Endothelial cell (in vitro differentiated cells): ENCODE measurements at places on chromosomes 11 and 22.

- H3K36me3 ChIP-seq = peaks cover 3% of the 10 kb centered on the region
- no peak for DNase-seq
- H3K4me1 ChIP-seq = peaks cover 38% of the 10 kb centered on the region
- H3K27ac ChIP-seq = no peak overlapping the region
- peaks cover 13% of the 10 kb centered on the region for H3K27me3 ChIP-seq
- no peak overlapping the region for H3K4me3 ChIP-seq
These were observed 68.2 kb downstream of the CD82 start for GRCh38 chr11:44633641-44634040.

DNA sequence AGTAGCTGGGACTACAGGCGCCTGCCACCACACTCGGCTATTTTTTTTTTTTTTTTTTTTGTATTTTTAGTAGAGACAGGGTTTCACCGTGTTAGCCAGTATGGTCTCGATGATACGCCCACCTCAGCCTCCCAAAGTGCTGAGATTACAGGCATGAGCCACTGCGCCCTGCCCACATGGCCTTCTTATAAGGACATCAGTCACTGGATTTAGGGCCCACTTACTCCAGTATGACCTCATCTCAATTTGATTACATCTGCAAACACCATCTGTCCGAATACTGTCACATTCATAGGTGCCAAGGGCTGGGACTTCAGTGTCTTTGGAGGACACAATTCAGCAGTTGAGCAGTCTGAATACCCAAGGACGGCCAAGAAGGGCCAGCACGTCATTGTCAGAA is 8.2 kb upstream of the PRR5 start:
- H3K4me3 ChIP-seq = no peak overlapping the region
- H3K36me3 ChIP-seq = no peaks in the 10 kb centered on the region
- peaks cover 3% of the 10 kb centered on the region for H3K27me3 ChIP-seq
- no peak for DNase-seq
- H3K4me1 ChIP-seq = peaks cover 5% of the 10 kb centered on the region

GRCh38 chr11:35688023-35688422 is 25.4 kb downstream of the TRIM44 start:
- H3K36me3 ChIP-seq = peaks cover 6% of the 10 kb centered on the region
- peaks cover 4% of the 10 kb centered on the region for H3K4me1 ChIP-seq
- no peak for DNase-seq
- no peak overlapping the region for H3K4me3 ChIP-seq
- H3K27me3 ChIP-seq = no peaks in the 10 kb centered on the region
- H3K27ac ChIP-seq = no peak overlapping the region

GRCh38 chr22:19809741-19810140 is 44.9 kb downstream of the GNB1L start:
- no peak for DNase-seq
- H3K4me3 ChIP-seq = no peak overlapping the region
- no peaks in the 10 kb centered on the region for H3K36me3 ChIP-seq
- H3K27me3 ChIP-seq = peaks cover 7% of the 10 kb centered on the region
- H3K27ac ChIP-seq = no peak overlapping the region

GRCh38 chr11:31655483-31655882 is 145.9 kb downstream of the ELP4 start:
- H3K36me3 ChIP-seq = no peaks in the 10 kb centered on the region
- no peak overlapping the region for H3K4me3 ChIP-seq
- H3K4me1 ChIP-seq = no peaks in the 10 kb centered on the region
- H3K27ac ChIP-seq = no peak overlapping the region

DNA sequence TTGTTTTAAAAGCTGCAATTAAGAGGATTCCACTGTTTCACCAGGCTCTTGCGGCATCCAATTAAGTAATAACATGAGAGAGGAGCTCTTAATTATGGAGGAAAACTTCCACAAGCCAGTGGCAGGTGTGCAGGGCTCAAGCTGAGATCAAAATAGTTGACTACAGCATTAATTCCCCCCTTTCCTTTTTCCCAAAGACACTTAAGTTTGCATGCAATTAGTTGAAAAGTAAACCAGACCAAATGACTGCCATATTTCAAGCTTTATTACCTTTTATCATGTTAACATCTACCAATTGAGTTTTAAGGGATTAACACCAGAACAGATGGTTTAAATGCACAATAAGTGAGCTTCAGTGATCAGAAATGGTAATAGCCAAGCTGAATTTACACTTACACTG is 32.1 kb downstream of the FAM168A start:
- no peak overlapping the region for H3K27ac ChIP-seq
- no peak for DNase-seq
- no peak overlapping the region for H3K4me3 ChIP-seq

DNA sequence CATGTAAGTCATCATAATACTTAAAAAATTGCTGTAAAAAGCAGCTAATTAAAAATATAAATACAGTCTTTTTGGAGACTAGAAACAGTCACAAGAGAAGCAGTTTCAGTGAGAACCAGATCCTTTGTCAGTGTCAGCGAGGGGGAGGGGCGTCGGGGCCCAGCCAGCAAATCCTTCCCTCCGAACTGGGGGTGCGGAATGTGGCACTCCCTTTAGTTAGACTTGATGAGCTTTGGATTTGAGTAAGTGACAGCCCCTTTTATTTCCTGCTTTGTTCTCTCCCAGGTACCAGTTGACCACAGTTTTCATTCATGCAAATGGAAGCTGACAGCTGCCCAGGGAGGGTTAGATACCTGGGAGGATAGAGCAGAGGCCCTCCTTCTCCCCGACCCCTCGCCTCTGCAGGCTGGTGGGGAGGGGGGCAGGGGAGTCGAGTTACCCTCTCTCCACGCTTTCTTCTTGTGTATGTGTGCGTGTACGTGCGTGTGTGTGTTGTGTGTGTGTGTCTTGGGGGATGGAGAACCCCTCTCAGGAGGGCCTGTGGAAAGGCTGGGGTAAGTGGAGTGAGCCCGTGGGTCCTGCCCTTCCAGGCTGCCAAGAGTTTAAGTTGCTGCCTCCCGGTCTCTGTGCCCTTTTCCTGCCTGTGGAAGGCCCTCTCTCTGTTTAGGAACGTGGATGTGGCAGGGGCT is 38.3 kb downstream of the PTPRJ start:
- DNase-seq = peak; percentile 9
- peaks cover 16% of the 10 kb centered on the region for H3K4me1 ChIP-seq
- no peaks in the 10 kb centered on the region for H3K36me3 ChIP-seq
- no peak overlapping the region for H3K27ac ChIP-seq

DNA sequence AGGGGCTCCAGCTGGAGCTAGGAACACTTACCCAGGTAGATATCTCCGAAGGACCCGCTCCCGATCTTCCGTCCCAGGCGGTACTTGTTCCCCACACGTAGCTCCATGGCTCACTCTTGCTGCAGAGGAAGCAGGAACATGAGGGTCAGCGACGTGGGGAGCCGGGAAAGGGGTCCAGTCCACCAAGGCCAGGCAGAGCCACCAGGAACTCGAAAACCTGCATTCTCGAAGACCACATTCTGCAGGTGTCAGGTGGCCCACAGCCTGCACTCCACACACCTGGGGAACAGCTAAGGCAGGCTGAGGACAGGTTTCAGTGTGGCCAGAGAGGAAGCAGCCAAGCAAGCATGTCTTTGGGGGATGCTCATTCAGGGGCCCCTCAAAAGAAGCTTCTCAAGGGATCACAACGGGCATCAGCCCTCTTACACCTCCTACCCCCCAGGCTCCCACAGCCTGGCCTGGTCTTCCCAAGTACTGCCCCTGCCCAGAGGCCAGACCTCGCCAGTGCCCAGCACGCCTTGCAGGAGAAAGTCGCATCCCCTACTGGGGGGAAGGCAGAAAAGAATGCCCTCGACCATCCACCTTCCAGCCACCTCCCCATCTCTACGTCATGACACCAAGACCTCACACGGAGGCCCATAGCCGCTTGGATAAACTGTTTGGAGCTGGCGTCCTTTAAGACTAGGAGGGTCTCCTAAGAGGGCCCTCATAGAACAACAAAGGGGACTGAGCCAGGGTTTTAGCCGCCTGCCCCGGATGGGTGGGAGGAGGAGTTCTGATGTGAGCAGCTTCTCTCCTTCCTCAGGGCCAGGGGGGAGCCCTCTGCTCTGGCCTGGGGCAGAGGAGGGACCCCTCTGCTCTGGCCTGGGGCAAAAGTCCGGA is 2.9 kb downstream of the CSNK1E start:
- H3K4me1 ChIP-seq = peaks cover 32% of the 10 kb centered on the region
- peak overlapping the region; percentile 31 for H3K4me3 ChIP-seq
- H3K36me3 ChIP-seq = peaks cover 8% of the 10 kb centered on the region
- peaks cover 24% of the 10 kb centered on the region for H3K27me3 ChIP-seq

- H3K4me3 ChIP-seq = no peak overlapping the region
- peaks cover 2% of the 10 kb centered on the region for H3K27me3 ChIP-seq
- peaks cover 33% of the 10 kb centered on the region for H3K4me1 ChIP-seq
These were observed 82.8 kb downstream of the DENND5A start for GRCh38 chr11:9182180-9182871.

- DNase-seq = no peak
- no peaks in the 10 kb centered on the region for H3K27me3 ChIP-seq
- no peak overlapping the region for H3K27ac ChIP-seq
- peaks cover 5% of the 10 kb centered on the region for H3K4me1 ChIP-seq
- H3K36me3 ChIP-seq = no peaks in the 10 kb centered on the region
These were observed 82.2 kb downstream of the FAM83F start for GRCh38 chr22:40076702-40077645.

GRCh38 chr22:44159221-44159620 is 21.5 kb upstream of the PARVG start:
- no peak overlapping the region for H3K4me3 ChIP-seq
- peaks cover 19% of the 10 kb centered on the region for H3K36me3 ChIP-seq
- H3K27me3 ChIP-seq = peaks cover 4% of the 10 kb centered on the region
- no peak for DNase-seq
- no peak overlapping the region for H3K27ac ChIP-seq

DNA sequence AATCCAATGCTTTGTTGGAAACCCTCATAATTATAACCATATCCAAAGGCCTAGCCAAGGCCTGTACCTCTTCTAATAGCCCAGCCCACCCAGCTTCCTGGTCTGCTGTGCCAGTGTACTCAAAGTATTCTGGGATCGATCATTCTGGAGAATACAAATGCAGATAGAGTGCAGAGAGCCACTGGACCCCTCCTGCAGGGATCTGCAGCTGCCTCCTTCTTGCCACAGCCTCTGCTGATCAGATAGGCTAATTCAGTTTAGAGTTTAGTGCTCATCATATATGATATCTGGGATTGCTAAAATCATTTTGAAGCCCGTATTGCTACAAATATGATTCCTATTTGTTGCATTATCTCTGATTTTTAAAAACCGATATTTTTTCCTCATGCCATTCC is 17.5 kb downstream of the CASP5 start:
- H3K4me3 ChIP-seq = no peak overlapping the region
- H3K27ac ChIP-seq = no peak overlapping the region
- DNase-seq = no peak
- no peaks in the 10 kb centered on the region for H3K36me3 ChIP-seq
- H3K4me1 ChIP-seq = peaks cover 2% of the 10 kb centered on the region
- no peaks in the 10 kb centered on the region for H3K27me3 ChIP-seq

GRCh38 chr11:18575361-18575760 is 13.2 kb downstream of the UEVLD start:
- no peak overlapping the region for H3K4me3 ChIP-seq
- H3K27ac ChIP-seq = no peak overlapping the region
- no peaks in the 10 kb centered on the region for H3K27me3 ChIP-seq
- peaks cover 7% of the 10 kb centered on the region for H3K4me1 ChIP-seq

DNA sequence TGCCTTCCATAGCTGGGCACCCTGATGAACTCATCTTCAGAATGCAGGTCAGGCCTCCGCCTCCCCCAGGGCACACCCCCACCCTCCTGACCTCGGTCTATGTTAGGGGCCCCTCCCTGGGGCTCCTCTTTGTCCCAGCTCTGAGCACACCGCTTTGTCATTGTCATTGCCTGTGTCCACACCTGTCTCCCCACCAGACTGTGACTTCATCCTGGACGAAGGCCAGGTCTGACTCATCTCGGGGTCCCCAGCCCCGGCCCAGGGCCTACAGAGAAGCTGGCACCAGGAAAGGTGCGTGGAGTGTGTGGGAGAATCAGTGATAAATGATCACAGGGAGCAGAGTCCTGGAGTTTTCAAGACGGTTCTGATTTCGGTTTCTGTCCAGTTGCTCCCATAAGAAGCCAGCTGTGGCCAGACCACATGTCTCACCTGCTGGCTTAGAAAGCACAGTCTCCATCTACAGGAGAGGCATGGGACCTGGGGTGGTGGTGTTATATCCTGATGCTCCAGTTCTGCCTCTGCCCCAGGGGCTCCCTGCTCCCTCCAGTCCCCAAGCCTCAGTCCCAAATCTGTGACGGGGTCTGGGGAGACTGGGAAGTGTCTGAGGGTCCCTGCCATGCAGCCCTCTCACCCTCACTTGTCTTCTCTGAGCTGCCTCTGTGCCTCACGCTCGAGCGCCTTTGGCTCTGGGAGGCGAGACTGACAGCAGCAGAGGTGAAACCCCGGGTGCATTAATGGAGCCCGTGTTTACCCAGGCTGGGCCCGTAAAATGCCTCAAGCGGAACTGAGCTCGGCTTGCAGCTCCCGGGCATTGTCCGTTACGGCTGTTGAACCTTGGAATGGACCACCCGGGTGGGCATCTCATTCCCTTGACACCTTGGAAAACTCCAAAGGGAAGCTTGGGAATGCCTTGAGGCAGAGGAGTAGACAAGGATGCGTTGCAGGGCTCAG is 85.5 kb upstream of the WNT11 start:
- H3K4me3 ChIP-seq = no peak overlapping the region
- peaks cover 2% of the 10 kb centered on the region for H3K27me3 ChIP-seq
- H3K4me1 ChIP-seq = peaks cover 12% of the 10 kb centered on the region
- no peaks in the 10 kb centered on the region for H3K36me3 ChIP-seq
- no peak overlapping the region for H3K27ac ChIP-seq

DNA sequence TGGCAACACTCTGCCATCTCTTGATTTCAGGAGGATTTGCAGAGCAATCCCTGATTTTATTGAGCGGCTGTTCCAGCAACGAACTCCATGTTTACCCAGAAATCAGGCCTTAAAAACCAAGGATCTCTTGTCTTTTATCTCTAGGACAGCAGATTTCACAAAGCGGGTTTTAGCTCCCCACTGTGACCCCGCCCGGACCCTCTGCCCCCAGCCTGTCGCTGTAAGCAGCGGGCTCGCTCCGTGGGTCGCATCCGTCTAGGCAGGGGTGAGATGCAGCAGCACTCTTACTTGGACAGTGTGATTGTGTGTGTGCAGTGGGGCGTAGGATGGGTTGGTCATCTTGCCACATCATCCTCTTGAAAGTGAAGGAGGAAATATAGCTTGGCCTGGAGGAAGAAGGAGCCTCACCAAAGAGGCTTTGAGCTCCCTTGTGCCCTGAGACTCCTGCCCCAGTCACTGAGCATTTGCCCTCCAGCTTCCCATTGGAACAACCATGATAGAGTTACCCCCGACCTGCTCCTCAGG is 189.2 kb upstream of the TBCEL start:
- no peak for DNase-seq
- peaks cover 6% of the 10 kb centered on the region for H3K4me1 ChIP-seq
- peaks cover 2% of the 10 kb centered on the region for H3K27me3 ChIP-seq
- no peak overlapping the region for H3K27ac ChIP-seq

DNA sequence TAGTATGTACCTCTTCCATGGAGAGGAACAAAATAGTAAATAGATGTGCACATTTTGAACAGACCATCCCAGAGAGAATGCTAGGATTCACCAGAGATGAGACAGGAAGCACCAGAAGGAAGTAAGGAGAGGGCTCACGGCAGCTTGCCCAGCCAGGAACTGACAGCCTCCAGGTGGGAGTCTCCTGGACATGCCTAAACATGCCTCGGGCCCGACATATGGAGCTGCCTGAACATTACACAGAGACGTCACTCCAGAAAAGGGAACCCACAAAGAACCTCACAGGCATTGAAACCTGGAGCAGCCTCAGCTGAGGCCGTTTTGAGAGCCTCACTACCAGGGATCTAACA is 67.4 kb downstream of the BRD1 start:
- DNase-seq = no peak
- peaks cover 4% of the 10 kb centered on the region for H3K27me3 ChIP-seq
- no peak overlapping the region for H3K4me3 ChIP-seq
- peak overlapping the region; percentile 91 for H3K27ac ChIP-seq
- H3K36me3 ChIP-seq = peaks cover 3% of the 10 kb centered on the region

GRCh38 chr11:131518305-131518838 is 148.0 kb downstream of the NTM start:
- no peak overlapping the region for H3K27ac ChIP-seq
- no peak for DNase-seq
- no peaks in the 10 kb centered on the region for H3K36me3 ChIP-seq
